Kidney (tissue), 22 donors: ENCODE measurements at places on chromosomes 2 and 18. TPM values are rescaled to one million over a fixed set of nuclear protein-coding genes. Genes with fewer than 3 reads are reported as not detected.

GRCh38 chr18:394987-395362 is 105.5 kb downstream of the COLEC12 start:
- no peaks in the 10 kb centered on the region for H3K27me3 ChIP-seq
- H3K36me3 ChIP-seq: no peaks in the 10 kb centered on the region
- no peak overlapping the region for H3K27ac ChIP-seq
- no peak overlapping the region for H3K4me3 ChIP-seq

DNA sequence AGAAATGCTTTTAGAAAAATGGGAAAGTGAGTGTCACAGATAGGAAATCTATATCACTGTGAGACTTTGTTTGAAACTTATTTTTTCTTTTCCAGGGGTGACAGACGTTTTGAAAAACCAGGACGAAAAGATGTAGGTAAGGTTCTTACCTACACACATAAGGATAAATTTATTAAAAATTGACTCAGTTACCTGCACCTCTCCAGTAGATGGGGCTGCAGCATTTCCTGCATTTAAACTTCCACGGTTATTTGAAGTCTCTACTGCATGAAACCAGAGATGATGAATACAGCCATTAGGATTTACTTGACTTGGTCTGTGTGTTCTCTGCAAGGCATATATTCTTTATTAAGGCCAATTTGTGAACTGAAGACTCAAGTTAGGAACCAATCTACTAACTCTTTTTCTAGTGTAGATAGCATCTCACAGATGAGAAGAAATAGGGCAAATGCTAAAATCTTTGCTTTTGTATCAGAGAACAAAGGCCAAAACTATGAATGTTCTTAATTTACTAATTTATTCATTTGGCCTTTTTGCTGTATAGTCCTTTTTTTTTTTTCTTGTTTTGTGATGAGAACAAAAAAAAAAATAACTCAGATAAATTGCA is 15.0 kb downstream of the KCNJ13 start:
- no peaks in the 10 kb centered on the region for H3K27me3 ChIP-seq
- peak; percentile 63 for DNase-seq
- peaks cover 4% of the 10 kb centered on the region for H3K4me1 ChIP-seq
- peaks cover 10% of the 10 kb centered on the region for H3K36me3 ChIP-seq
- H3K4me3 ChIP-seq: no peak overlapping the region

- H3K36me3 ChIP-seq: no peaks in the 10 kb centered on the region
- H3K4me1 ChIP-seq: no peaks in the 10 kb centered on the region
Observed at GRCh38 chr2:190069936-190070696, 7.6 kb upstream of the MSTN start.

DNA sequence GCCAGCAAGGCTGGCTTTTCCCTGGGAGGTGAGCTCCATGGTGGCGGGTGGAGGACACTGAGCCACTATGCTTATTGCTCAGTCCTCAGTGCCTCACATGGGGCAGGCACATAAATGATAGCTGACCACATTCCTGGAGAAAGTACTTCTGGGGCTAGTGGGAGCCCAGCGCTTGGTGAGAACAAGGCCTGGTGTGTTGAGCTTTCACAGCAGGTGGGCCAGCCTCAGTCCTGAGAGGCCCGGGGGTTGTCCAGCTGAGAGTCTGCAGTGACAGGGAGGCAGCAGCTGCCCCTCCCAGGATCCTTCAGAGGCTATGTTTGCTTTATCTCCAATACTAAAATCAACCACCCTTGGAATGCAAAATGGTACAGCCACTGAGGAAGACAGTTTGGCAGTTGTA is 217.7 kb downstream of the ZBTB7C start:
- no peak overlapping the region for H3K27ac ChIP-seq
- H3K27me3 ChIP-seq: no peaks in the 10 kb centered on the region
- H3K4me3 ChIP-seq: no peak overlapping the region

The NEU4 gene
- polyA plus RNA-seq: 2.8 TPM

DNA sequence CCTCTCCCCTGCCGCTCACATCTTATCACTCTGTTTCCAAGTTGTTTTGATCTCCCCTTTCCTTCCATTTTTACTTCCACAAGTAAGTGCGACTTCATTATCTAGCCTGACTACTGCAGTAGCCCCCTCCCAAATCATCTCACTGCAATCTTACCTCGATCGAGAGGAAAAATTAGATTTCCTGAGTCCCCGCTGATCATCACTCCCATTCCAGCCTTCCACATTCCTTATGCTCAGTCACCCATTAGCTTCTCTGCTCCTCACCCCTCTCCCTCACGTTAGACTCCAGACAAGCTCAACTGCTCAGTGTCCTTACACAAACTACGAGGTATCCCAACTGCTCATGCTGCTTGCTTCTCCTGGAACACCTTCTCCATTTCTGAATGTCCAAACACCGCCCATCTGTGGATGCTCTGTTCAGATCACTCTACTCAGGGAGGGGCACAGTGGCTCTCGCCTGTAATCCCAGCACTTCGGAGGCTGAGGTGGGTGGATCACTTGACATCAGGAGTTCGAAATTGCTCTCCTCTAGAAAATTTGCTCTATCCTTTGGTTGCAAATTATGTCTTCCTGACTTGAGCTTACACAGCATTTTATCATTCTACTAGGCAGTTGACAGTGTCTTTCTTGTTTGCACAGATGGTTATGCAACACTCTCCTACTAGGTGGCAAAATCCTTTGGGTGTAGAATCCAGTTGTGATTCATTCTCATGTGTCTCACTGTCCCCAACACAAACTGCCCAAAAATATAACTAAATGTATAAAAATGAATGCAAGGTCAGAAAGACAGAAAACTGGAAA is 96.5 kb downstream of the INO80D start:
- DNase-seq: peak; percentile 55
- no peaks in the 10 kb centered on the region for H3K27me3 ChIP-seq
- peak overlapping the region; percentile 56 for H3K27ac ChIP-seq
- H3K4me3 ChIP-seq: no peak overlapping the region
- no peaks in the 10 kb centered on the region for H3K36me3 ChIP-seq

DNA sequence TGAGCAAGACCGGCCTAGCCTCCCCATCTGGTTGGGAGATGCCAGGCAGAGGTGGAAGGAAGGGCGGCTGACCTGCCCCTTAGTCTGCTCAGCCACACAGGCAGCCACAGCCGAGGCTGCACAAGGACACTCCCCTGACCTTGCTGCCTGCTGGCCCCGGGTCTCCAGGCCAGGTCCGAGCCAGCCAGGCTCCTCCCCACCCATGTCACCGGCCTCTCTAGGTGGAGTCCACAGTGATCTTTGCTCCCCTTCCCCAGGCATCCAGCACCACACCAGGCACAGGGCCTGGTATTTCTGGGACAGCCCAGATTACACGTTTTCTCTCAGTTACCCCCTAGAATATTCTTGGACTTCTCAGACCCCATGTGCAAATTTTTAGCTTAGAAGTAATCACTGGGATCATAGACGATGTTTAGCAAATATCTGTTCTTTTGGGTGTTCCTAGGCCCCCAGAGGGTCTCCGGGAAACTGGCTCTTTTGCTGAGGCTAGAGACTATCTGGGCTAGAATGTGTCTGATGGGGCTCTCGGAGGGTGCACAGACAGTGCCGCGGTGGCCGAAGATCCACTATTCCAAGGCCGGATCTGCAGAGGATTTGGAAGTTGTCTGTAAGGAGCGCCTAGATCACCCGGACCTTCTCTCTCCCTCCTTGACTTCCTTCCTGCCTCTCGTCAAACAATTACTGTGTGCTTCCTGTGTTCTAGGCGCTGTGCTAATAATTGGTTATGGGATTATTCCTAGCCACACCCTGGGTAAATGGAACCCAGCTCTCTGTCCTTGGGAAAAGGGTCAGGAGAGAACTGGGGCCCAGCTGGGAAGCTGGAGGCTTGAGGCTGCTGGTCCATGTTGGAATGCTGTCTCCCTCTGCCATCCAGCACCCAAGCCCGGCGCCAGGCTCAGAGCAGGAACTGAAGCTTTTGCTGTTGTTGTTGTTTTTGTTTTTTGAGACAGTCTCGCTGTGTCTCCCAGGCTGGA is 46.9 kb downstream of the ODC1 start:
- no peak overlapping the region for H3K4me3 ChIP-seq
- H3K36me3 ChIP-seq: no peaks in the 10 kb centered on the region
- no peaks in the 10 kb centered on the region for H3K27me3 ChIP-seq
- DNase-seq: no peak

GRCh38 chr2:186348200-186348599 is 137.9 kb upstream of the ZC3H15 start:
- H3K4me3 ChIP-seq: no peak overlapping the region
- DNase-seq: no peak
- no peak overlapping the region for H3K27ac ChIP-seq
- no peaks in the 10 kb centered on the region for H3K27me3 ChIP-seq
- no peaks in the 10 kb centered on the region for H3K36me3 ChIP-seq

The GALR1 gene
- polyA plus RNA-seq: not detected

The SLC8A1 gene
- 12.9 TPM for polyA plus RNA-seq

- DNase-seq: no peak
- H3K4me1 ChIP-seq: no peaks in the 10 kb centered on the region
- H3K36me3 ChIP-seq: no peaks in the 10 kb centered on the region
- no peak overlapping the region for H3K27ac ChIP-seq
- H3K4me3 ChIP-seq: no peak overlapping the region
Observed at GRCh38 chr18:34901299-34901698, 139.9 kb upstream of the MAPRE2 start.

- no peak for DNase-seq
- no peaks in the 10 kb centered on the region for H3K4me1 ChIP-seq
- H3K27ac ChIP-seq: no peak overlapping the region
- no peaks in the 10 kb centered on the region for H3K27me3 ChIP-seq
- H3K36me3 ChIP-seq: no peaks in the 10 kb centered on the region
- no peak overlapping the region for H3K4me3 ChIP-seq
Observed at GRCh38 chr18:24341361-24341760, 56.3 kb downstream of the OSBPL1A start.

DNA sequence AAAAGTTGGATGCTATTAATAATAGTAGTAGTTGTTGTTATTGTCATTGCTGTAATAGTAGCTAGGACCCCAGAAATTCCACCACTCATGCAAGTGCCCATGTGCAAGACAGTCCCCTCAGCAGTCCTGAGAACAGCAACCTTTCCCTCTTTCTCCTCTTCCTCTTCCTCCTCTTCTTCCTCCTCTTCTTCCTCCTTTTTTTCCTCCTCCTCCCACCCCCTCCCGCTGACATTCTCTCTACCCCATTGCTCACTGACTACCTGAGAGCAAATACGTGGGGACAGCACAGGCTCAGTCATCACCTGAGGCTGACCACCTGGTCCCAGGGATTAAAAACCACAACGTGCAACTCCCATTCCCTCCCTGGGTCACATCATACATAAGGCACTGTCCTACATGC is 41.8 kb downstream of the SMAD7 start:
- no peak overlapping the region for H3K4me3 ChIP-seq
- no peaks in the 10 kb centered on the region for H3K27me3 ChIP-seq
- DNase-seq: no peak
- no peaks in the 10 kb centered on the region for H3K4me1 ChIP-seq
- no peaks in the 10 kb centered on the region for H3K36me3 ChIP-seq

The GEN1 gene
- 1.4 TPM for polyA plus RNA-seq

- no peak overlapping the region for H3K4me3 ChIP-seq
- no peaks in the 10 kb centered on the region for H3K36me3 ChIP-seq
- no peak overlapping the region for H3K27ac ChIP-seq
- no peaks in the 10 kb centered on the region for H3K27me3 ChIP-seq
Observed at GRCh38 chr2:95314964-95315611, 17.9 kb downstream of the KCNIP3 start.

GRCh38 chr2:234631646-234632514 is 135.0 kb upstream of the ARL4C start:
- H3K27me3 ChIP-seq: no peaks in the 10 kb centered on the region
- H3K4me1 ChIP-seq: no peaks in the 10 kb centered on the region
- peak overlapping the region; percentile 29 for H3K27ac ChIP-seq
- DNase-seq: no peak
- no peak overlapping the region for H3K4me3 ChIP-seq

GRCh38 chr18:48548921-48549320 is 10.1 kb downstream of the CTIF start:
- H3K4me1 ChIP-seq: peaks cover 16% of the 10 kb centered on the region
- H3K27me3 ChIP-seq: no peaks in the 10 kb centered on the region
- H3K4me3 ChIP-seq: no peak overlapping the region

The EIF2AK3 gene
- polyA plus RNA-seq: 5.7 TPM

The SNTG2 gene
- not detected for polyA plus RNA-seq

GRCh38 chr2:174967086-174967485 is 38.1 kb downstream of the CHN1 start:
- H3K36me3 ChIP-seq: no peaks in the 10 kb centered on the region
- H3K4me3 ChIP-seq: no peak overlapping the region
- no peak overlapping the region for H3K27ac ChIP-seq

The SERPINB13 gene
- polyA plus RNA-seq: not detected

GRCh38 chr2:44342854-44343253 is 18.4 kb downstream of the PREPL start:
- no peaks in the 10 kb centered on the region for H3K27me3 ChIP-seq
- peaks cover 5% of the 10 kb centered on the region for H3K36me3 ChIP-seq
- H3K4me1 ChIP-seq: no peaks in the 10 kb centered on the region
- no peak overlapping the region for H3K27ac ChIP-seq

DNA sequence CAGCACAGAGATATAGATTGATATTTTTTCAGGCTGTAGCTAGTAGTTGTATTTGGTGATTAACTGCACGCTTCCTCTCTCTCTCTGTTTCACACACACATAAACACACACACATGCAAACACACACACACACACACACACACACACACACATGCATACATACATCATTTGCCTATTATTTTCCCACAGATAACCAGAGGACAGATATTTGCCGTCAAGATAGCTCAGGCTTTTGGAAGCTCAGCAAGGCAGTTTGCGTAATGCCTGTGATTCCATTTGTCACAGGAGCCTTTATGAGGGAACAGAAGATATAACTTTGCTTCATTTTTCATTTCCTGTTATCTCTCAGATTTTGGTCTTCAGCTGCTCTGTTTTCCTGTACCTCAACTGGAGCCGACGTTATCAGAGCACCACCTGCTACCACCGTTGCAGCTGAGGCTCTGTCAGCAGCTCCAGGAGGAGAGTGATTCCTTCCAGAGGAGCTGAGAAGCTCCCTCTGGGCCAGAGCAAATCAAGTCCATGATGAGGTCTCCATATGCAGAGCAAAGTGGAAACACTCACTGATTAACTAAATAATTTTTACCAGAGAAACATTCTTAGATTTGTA is 341.9 kb upstream of the PIK3C3 start:
- H3K4me1 ChIP-seq: no peaks in the 10 kb centered on the region
- no peaks in the 10 kb centered on the region for H3K27me3 ChIP-seq
- DNase-seq: no peak
- H3K4me3 ChIP-seq: no peak overlapping the region
- H3K36me3 ChIP-seq: no peaks in the 10 kb centered on the region
- no peak overlapping the region for H3K27ac ChIP-seq

DNA sequence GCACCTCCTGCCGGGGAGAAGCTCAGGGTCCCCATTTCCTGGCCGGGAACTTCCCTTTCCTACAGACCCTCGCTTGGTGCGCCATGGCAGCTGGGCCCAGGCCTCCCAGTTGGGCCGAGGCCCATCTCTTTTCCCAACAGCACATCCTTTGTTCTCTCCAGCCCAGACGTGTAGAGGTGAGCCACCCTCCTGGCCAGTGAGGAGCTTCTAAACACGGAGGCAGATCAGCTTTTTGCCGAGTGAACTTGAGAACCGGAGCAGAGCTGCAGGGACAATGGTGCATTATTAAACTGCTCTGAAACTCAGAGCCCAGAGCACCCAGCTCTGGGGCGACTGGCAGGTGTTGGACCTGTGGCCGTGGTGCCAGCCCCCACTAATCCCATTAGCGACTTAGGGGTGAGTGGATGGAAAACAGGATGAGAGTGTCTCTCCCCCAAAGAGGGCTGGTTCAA is 25.4 kb downstream of the SH3BP4 start:
- peak overlapping the region; percentile 4 for H3K27ac ChIP-seq
- H3K27me3 ChIP-seq: no peaks in the 10 kb centered on the region
- H3K4me1 ChIP-seq: peaks cover 6% of the 10 kb centered on the region
- no peak overlapping the region for H3K4me3 ChIP-seq
- no peaks in the 10 kb centered on the region for H3K36me3 ChIP-seq

GRCh38 chr2:6654279-6654678 is 211.4 kb downstream of the CMPK2 start:
- H3K27me3 ChIP-seq: no peaks in the 10 kb centered on the region
- no peak overlapping the region for H3K4me3 ChIP-seq
- H3K4me1 ChIP-seq: no peaks in the 10 kb centered on the region
- no peak for DNase-seq
- H3K36me3 ChIP-seq: no peaks in the 10 kb centered on the region

The NLRC4 gene
- 0.49 TPM for polyA plus RNA-seq
